NCI-H146 (cell line): ENCODE measurements at places on chromosomes 4 and X.

- no peak for DNase-seq
Measured at GRCh38 chr4:62953752-62954151, 1455.5 kb downstream of the TECRL start.

DNA sequence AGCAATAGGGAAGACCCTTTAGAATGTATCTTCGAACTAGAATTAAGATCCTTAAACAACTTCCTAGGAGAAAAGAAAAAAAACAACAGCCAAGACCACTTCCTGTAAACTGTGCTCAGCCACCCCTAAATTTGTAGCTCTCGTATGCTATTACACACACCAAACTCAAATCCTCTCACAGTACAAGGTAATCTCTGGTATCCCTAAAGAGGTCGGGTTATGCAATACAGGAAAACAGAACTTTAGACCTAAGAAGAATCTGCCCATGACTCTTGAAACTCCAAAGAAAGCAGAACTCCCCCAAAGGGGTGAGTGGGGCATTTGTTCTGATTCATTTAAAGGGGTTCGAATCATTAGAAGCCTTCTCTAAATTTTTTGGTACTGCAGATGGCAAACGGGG is 170.9 kb upstream of the CASK start:
- DNase-seq = no peak

DNA sequence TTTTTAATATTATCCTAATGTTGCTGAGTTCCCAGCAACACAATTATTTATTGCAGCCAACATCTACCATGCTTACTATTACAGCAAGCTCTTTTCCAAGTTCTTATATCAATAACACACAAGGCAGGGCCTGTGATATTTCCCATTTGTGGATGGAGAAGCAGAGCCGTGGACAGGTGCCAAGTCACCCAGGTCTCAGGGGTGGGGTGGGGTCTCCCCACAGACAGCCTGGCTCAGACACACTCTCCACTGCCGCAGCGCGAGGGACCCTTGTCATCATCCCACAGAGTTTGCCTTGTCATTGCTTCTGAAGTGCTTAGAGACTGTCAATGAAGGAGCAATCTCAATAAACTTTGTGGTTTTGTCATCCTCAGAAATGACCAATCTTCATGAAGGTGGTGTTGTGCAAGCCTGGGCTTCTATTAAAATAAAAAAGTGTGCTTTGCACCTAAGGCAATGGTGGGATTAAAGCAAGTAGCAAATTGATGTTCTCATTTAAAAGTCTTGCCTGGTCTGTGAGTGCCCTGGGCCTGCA is 76.1 kb downstream of the SORBS2 start:
- no peak for DNase-seq

GRCh38 chrX:9436812-9437211 is 28.0 kb upstream of the TBL1X start:
- no peak for DNase-seq

DNA sequence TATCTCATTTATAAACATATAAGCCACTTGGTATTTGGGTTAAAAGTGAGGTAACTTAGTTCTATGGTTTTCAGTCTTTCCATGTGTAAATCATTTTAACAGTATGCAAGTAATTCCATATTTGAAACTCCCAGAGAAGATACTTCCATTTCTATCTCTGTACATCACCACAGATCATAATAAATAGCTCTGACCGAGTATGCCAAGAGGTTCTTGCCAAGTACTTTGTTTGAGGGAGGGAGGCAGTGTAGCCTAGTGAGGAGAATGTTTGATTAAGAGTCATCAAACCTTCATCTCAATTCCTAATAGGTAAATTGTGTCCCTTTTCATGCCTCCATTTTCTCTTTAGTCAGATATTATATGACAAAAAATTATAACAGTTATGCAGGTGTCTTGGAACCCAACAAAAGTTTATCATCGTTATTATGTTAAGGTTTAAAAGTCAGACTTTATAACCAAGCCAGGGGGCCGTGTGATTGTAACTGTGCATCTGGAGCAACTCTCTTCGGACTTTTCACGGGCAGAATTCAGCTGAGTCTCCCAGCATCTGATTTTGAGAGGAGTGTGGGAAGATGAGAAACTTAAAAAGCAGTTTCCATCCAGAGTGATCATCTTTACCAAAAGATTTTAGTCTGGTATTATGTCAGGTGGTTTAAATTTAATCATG is 123.8 kb downstream of the ANK2 start:
- no peak for DNase-seq

GRCh38 chr4:28313729-28314713 is 1453.4 kb downstream of the STIM2 start:
- DNase-seq = no peak
